Stomach (tissue), 19 donors: ENCODE measurements at places on chromosomes 5 and 9.
A peak's percentile ranks its signal among the peaks of the same experiment; 100 is the strongest.

DNA sequence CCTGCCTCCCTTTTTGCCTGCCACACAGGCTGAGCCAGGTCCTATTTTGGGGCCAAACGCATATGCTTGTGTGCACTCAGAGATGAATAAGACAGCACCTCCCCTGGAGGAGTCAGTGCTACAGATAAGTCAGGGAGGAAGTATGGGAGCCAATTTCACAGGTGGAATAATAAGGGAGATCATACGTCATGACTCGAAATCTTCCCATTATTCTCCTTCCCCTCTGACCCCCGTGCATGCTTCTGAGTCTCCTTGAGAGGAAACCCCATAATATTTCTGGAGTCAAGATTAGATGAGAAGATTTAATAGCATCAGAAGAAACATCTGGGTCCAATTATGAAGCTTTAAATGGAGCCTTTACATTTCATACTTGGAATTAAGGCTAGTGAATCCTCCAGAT is 15.1 kb upstream of the ZCCHC7 start:
- DNase-seq, result no peak

DNA sequence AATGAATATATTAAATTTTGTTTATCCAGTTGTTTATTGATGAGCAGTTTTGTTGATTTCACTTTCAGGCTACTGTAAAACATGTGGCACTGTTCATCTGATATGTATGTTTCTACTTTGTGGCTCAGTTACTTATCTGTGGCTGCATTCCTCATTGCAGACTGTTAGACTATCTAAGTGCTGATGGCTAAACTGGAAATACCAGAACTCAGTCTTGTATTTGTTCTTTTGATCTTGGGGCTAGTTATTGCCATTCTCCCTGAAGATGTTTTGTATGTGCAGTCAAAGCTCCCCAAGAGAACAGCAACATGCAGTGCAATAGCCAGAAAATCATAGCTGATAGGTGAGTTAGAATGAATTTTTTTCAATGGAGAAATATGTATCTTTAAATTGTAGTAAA is 162.2 kb downstream of the GADD45G start:
- no peak for DNase-seq

DNA sequence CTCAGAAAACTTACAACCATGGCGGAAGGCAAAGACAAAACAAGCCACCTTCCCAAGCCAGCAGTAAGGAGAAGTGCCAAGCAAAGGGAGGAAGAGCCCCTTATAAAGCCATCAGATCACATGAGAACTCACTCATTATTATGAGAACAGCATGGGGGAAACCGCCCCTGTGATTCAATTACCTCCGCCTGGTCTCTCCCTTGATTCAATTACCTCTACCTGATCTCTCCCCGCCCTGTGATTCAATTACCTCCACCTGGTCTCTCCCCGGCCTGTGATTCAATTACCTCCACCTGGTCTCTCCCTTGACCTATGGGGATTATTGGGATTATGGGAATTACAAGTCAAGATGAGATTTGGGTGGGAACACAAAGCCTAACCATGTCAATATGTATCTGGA is 467.3 kb upstream of the FTMT start:
- no peak for DNase-seq

GRCh38 chr9:91949946-91950664 is at the start of gene ROR2:
Gene ROR2, minus strand, starts transcription at chr9:91950228.
- DNase-seq, result peak; percentile 94

DNA sequence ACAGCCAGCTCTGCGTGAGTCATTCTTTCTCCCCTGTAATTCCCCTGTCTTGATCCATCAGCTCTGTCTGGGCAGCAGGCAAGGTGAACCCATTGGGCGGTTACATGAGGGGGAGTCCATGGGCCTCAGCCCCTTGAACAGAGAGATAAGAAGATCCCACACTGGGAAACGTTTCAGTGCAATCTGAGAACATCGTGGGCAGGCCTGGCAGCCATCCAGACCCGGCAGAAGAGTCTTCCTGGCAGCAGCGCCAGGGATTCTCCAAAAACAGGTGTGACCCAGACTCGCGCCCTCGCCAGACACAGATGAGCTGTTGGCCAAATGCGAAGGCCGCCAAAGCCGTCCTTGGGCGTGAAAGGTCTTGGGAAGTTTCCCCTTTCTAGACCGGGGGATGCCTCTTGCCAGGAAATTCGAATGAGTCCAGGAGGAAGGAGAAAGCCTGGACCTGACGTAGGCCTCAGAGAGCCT is 6.4 kb upstream of the SLC12A7 start:
- peak; percentile 66 for DNase-seq

- DNase-seq, result peak; percentile 33
Observed at GRCh38 chr9:88339317-88339716, 48.9 kb upstream of the SPIN1 start.

DNA sequence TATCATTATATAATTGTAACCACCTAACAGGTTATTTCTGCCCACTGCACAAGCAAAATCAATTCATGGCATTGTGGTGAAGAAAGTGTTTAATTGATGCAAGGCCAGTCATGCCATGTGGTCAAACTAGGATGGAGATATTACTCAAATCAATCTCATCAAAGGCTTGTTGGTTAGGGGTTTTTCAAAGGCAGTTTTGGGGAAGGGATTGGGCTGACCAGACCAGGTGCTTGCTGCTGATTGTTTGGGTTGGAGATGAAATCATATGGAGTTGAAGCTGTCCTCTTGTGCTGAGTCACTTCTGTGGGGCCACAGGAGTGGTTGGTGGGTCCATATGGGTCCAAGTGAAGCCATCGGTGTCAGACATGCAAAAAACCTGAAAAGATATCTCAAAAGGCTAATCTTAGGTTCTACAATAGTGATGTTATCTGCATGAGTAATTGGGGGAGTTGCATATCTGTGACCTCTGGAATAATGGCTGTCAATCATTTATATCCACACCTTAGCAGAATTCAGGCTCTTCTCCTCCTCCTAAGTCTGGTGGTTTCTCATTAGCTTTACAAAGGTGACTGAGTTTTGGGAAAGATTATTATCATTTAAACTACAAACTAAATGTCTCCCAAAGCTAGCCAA is 44.9 kb downstream of the HMGCS1 start:
- DNase-seq, result no peak

DNA sequence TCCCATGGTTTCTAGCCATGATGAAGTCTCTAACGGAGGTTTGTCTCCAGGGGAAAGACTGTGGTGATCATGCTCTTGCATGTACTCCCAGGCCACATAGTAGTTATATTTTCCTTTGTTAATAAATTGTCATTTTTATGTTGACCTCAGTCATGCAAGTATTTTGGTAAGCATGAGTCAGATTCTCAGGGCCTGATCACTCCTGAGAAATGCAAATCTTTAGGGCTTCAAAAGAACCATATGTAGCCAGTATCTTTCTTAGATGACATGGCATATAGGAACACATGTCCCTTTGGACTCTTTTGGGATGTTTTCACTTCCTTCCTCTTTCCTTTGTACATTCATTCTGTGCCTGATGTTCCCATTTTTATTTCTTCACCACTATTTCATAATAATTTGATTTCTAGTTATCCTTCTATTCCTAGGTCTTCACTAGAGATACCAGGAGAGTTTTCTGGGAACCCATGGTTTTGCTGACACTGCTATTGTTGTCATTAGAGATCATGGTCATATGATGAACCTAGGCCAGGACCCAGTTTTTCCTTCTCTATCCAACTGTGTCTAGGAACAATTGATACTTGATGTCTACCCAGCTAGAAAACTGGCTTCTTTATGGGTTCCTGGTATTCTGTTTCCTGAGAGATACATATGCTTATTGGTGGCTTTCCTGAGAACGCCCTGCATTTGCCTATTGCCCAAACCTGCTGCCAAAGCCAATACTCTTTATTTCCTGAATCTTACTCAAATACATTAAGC is 248.1 kb upstream of the NREP start:
- DNase-seq, result no peak

- DNase-seq, result no peak
Observed at GRCh38 chr5:153187503-153187902, 303.0 kb upstream of the GRIA1 start.

DNA sequence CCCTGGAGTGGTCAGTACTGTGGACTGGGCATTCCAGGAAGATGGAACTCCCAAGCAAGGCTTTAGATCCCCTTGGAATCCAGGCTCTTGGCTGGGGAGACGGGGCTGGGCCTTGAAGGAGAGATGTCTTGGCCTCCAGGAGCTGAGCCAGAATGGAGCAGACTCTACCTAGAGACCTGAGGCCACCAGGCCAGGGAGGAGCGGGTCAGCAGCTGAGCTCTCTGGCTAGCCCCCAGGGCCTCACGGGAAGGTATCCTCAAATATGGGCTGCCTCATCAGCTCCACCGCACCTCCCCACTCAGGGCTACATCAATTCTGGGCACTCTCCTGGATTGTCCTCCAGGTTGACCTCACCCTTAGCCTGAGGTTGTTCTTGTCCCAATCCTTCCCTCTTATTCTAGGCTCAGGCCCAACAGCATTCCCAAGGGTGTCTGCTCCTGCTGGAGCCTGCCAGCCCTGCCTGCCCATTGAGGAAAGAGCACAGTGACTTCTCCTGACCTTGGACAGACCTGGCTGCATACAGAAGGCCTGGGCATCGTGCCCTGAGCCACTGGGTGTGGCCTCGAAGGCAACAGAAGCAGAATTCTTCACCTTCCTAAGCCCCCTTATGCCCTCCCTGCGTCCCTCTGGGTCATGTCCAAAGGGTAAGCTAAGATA is 3.0 kb upstream of the PDLIM4 start:
- DNase-seq, result no peak

DNA sequence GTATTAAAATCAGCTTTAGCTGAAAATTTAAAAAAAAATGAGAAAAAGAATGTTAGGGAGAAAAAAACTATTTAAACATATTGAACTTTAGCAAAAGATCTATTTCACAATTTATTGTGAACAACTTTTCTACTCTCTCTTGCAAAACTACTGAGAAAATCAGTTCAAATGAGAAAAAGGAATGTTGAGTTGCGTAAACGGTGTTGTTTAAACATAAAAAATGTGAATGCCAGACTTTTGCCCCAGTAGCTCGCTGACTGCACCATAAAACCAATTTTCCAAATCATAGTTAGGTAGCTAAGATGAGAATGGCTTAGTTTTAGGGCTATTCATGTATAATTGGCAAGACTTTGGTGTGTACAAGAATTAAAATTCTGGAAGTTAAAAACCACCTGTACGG is 13.4 kb upstream of the RAD23B start:
- no peak for DNase-seq
